H1 (cell line): ENCODE measurements at places on chromosomes 3 and 15. TPM values are rescaled to one million over a fixed set of nuclear protein-coding genes. Genes with fewer than 3 reads are reported as not detected.

Gene NEK11
- 0.27 TPM in 1 of 2 replicates, not detected in the other for total RNA-seq

Gene TRPM1
- not detected in 2 replicates for total RNA-seq

Gene STAC
- 16.5 and 18.1 TPM in 2 replicates for total RNA-seq

Gene DLL4
- 0.48 and 0.60 TPM in 2 replicates for total RNA-seq

Gene DUOXA1
- total RNA-seq, result not detected in 2 replicates

Gene WWTR1
- 18.6 and 19.2 TPM in 2 replicates for total RNA-seq

GRCh38 chr3:128390867-128391266 is 75.8 kb downstream of the DNAJB8 start:
- H3K27me3 ChIP-seq, result no peaks in the 10 kb centered on the region
- no peak for DNase-seq
- H3K36me3 ChIP-seq, result no peaks in the 10 kb centered on the region
- no peak overlapping the region for H3K4me3 ChIP-seq
- no peaks in the 10 kb centered on the region for H3K4me1 ChIP-seq

- H3K4me3 ChIP-seq, result no peak overlapping the region
- H3K36me3 ChIP-seq, result no peaks in the 10 kb centered on the region
- H3K4me1 ChIP-seq, result no peaks in the 10 kb centered on the region
- no peak for DNase-seq
These were observed 57.6 kb upstream of the LIPC start for GRCh38 chr15:58374147-58374546.

DNA sequence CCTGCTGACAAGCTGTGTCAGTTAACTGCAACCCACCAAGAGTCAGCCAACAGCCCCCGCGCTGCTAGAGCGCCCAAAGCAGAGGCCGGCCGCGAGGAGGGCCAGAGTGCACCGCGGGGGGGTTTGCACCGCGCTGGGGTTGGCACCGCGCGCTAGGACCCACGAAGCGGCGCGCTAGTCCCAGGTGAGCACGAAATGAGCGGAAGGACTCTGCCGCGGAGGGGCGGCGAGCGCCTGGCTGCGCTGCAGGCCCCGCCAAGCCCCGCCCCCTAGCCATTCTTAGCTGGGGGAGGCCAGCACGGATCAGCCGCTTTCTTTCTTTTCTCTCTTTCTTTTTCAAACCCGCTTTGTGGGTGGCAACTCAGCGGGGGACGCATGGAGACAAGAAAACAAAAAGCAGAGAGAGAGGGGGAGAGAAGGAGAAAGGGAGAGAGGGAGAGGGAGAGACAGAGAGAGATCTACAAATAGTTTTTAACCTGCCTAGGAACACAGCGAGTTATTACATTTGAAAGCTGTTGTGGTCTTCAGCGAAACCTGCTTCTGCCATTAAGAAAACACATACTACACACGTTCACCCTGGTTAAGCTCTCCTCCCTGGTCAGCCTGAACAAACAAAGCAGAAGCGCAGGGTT is 6.9 kb upstream of the FOXB1 start:
- H3K4me3 ChIP-seq, result peak overlapping the region; percentile 55
- peaks cover 62% of the 10 kb centered on the region for H3K27me3 ChIP-seq
- DNase-seq, result peak; percentile 82
- peaks cover 16% of the 10 kb centered on the region for H3K4me1 ChIP-seq

DNA sequence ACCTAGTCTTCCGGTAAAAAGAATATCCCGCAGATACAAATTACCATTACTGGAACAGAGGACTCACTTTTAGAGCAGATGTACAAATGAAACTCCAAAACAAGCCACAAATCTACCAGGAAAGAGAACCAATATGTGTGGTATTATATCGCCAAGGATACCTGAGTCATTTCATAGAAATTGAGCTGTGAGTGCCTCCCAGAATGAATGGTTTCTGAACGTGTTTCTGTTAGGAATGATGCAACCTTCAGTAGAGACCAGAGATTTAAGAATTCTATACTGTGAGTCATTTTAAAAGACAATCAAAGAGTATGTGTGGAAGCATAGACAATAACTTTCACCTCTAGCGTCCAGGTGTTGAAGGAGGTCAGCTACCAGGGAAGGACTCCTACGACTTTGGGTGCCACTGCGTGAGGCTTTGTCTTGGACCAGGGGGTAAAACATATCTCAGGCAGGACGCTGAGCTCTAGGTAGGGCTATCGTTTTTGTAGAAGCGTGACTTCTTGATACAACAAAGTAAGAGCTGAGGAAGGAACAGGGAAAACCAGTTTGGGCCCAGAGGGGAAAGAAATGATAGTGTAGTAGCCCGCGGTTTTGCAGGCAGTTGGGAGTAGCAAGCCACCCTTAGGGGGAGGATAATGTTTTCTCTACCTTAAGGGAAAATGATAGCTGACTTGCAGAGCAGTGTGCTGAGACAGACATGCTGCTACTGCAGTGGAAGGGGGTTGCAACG is 210.4 kb downstream of the TP63 start:
- no peaks in the 10 kb centered on the region for H3K4me1 ChIP-seq
- no peak overlapping the region for H3K4me3 ChIP-seq
- no peaks in the 10 kb centered on the region for H3K36me3 ChIP-seq
- DNase-seq, result no peak
- no peaks in the 10 kb centered on the region for H3K27me3 ChIP-seq
- no peak overlapping the region for H3K27ac ChIP-seq

- H3K4me3 ChIP-seq, result no peak overlapping the region
- no peaks in the 10 kb centered on the region for H3K27me3 ChIP-seq
- H3K4me1 ChIP-seq, result peaks cover 2% of the 10 kb centered on the region; the same call in 1 of the 2 replicates
- H3K36me3 ChIP-seq, result no peaks in the 10 kb centered on the region
- DNase-seq, result peak; percentile 96
These were observed 20.3 kb upstream of the CSPG4 start for GRCh38 chr15:75732809-75733451.

DNA sequence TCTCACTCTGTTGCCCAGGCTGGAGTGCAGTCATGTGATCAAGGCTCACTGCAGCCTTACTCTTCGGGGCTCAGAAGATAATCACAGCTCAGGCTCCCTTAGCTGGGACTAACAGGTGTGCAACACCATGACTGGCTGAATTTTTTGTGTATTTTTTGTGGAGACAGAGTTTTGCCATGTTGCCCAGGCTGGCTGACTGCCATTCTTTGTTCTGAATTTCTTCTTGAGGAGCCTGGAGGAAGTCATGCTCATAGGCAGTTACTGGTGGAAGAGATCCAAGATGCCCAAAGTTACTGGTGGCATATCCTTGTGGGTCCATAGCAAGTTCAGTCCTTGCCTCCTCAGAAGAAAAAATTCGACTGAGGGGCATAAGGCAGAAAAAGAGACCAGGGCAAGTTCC is 16.6 kb upstream of the UBP1 start:
- H3K4me1 ChIP-seq, result no peaks in the 10 kb centered on the region
- H3K27ac ChIP-seq, result no peak overlapping the region
- no peak for DNase-seq

DNA sequence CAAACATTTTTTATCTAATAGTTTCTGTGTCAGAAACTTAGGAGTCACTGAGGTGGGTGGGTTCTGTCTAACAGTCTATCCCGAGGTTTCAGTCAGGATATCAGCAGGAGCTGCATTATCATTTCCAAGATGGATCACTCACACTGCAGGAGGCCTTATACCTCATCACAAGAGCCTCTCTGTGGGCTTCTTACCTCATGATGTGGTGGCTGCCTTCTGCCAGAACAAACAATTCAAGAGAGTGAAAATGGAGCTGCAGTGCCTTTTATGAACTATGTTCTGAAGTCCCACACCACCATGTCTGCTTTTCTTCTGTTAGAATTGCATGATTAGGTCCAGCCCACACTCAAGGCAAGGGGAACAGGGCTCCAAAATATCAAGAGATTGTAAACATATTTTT is 27.9 kb downstream of the RFX7 start:
- no peak overlapping the region for H3K27ac ChIP-seq
- no peak overlapping the region for H3K4me3 ChIP-seq
- H3K27me3 ChIP-seq, result no peaks in the 10 kb centered on the region
- H3K36me3 ChIP-seq, result no peaks in the 10 kb centered on the region
- no peak for DNase-seq
- peaks cover 4% of the 10 kb centered on the region for H3K4me1 ChIP-seq

GRCh38 chr3:180534828-180535227 is 67.1 kb upstream of the TTC14 start:
- H3K27me3 ChIP-seq, result no peaks in the 10 kb centered on the region
- H3K27ac ChIP-seq, result no peak overlapping the region
- no peak for DNase-seq
- H3K4me3 ChIP-seq, result no peak overlapping the region
- no peaks in the 10 kb centered on the region for H3K36me3 ChIP-seq

DNA sequence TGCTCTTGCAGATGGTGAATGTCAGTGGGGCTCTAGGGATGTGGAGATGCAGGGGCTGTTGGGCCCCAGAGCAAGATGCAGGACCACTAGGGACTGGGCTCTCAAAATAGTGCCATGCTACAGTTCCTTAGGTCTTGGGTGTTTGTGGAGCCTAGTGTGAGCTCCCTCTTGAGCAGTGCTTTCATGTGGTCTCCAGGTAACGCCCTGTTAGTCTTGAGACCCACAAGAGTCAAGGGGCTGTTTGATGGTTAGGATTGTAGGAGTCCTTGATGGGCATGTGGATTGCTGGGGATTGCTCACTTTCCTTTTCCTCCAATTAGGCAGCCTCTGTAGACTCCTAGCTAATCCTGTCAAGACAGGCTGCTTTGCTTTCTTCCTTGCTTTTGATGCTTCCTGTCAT is 56.0 kb downstream of the CCDC66 start:
- H3K4me3 ChIP-seq, result no peak overlapping the region
- H3K27ac ChIP-seq, result no peak overlapping the region
- no peak for DNase-seq
- no peaks in the 10 kb centered on the region for H3K27me3 ChIP-seq
- H3K36me3 ChIP-seq, result peaks cover 19% of the 10 kb centered on the region; the same call in 1 of the 2 replicates
